EL (cell line): ENCODE measurements at places on chromosomes 16 and 17.

DNA sequence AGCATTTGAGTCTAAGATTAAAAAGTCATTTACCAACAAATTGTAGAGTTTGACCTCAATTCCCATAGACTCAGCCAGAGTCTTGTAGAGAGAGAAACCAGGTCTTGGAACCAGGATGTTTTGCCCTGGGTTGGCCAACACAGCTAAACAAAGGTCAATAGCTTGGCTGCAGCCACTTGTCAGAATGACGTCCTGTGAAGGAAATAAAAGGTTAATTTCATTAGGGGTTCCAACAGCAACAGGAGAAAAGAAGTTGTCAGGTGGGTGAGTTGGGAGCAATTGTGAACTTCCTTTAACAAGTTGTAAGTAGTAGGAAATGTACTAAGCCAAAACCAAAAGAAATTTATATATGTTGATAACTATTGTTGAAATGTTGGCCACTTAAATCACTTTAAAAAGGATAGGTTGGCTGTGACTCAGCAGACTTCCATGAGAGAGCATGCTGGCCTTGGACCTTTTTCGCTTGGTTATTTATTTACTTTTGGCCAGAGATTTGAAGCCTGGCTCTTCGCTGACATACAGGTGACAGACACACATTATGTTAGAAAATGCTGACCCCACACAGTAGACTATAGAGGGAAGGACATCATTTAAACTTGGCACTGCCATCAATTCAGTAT lies 4.3 kb downstream of the TAT start:
- no peak for DNase-seq

GRCh38 chr16:9378876-9379275 lies 287.4 kb downstream of the HAPSTR1 start:
- no peak for DNase-seq

DNA sequence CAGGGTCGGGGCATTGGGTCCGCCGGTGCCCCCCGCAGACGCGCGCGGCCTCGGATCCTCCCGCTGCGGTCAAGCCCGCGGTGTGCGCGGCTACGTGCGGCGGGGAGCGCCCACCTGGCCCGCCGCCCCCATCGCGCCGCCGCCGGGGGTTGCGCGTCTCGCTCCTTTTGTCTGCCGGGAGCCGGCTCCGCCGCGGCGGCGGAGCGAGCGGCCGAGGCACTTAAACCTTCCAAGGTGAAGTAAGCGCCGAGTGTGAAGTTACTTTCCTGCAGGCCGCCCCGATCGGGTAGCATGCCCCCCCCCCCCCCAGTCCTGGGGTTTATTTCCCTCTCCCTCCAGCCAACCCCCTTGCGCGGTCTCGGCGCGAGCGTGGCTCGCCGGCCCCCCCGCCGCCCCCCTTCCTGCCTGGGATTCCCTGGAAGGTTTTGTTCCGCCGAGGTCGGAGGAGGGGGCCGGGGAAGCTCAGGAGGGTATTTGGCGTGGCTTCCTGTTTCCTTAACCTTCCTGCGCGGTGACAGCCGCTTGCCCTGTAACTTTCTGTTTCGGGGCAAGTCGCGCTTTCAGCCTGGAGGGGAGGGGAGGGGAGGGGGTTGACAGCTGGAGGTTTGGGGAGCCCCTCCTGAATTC lies 56.6 kb upstream of the GSE1 start:
- peak; percentile 58 for DNase-seq

GRCh38 chr17:76384987-76385891 lies 830 bp downstream of the SPHK1 start:
- peak; percentile 87 for DNase-seq

GRCh38 chr17:27523712-27524111 lies 67.5 kb downstream of the KSR1 start:
- DNase-seq = no peak

DNA sequence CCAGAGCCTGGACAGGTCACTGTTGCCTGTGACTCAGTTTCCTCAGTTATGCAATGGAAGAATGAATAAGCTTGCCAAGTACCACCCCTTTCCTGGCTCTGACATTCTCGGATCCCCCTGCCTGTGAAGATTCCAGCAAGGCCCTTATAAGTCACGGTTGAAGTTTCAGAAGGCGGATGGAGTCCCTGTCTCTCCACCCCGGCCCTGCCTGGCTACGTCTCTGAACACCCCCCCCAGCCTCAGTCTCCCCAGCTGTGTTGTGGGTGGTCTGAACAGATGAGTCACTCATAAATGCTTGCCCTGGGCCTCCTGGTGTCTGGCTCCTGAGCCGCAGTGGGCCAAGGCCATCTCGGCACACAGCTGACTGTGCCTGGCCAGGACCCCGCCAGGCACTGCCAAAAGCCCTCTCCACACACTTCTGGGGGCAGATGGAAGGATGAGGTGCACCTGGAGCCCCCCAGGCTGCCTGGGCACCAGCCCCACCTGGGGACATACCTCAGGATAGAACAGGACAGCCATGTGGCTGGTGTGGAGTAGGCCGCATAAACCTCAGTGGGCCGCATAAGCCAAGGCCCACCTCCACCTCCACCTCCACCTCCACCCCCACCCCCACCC lies 15.4 kb downstream of the VASN start:
- DNase-seq = no peak

DNA sequence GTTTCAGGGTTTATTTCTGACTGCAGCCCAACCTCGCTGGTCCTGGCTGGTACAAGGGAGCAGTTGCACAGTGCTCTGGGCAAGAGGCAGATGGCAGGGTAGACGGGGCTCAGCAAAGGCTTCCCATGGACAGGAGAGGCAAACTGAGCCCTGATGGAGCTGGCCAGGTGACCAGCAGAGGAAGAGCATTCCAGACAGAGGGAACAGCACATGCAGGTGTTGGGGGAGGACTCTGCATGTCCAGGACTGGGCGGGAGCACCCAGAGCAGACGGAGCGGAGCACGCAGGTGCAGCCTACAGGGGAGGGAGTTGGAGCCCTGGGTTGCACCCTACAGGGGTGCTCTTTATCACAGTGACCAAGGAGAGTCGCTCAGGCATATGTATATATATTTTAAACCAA lies 285.3 kb downstream of the FOXL1 start:
- no peak for DNase-seq

DNA sequence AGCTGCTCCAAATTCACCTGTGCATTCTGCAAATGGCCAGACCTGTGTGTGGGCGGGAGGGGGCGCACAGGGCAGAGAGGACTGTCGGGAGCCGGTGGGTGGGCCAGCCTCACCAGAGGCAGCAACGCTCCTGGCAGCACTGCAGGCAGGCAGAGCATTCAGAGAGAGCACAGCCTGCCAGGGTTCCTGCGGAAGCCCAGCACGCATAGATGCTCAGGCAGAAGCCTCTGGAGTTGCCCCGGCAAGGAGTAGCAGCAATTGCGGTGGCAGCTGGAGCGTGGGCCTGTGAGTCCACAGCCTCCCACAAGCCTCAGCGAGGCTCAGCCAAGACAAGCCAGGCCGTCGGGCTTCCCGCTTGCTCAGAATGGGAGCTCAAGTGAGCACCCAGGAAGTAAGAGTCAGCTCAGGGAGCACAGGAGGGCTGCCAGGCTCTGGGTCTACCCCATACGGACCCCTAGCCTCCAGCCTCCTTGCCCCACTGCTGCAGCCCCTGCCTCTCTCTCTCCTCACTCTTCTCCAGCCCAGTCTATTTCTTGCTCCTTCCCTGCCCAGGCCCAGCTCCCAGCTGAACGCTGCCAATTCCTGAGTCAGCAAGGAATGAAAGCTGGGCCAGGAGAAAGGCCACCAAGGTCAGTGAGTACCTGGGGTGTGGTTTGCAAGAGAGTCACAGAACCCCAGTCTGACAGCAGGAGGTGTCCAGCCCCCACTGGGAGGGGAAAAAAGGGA lies 9.6 kb downstream of the EMC6 start:
- no peak for DNase-seq

GRCh38 chr17:77746896-77747554 lies 211.5 kb upstream of the TNRC6C start:
- no peak for DNase-seq

DNA sequence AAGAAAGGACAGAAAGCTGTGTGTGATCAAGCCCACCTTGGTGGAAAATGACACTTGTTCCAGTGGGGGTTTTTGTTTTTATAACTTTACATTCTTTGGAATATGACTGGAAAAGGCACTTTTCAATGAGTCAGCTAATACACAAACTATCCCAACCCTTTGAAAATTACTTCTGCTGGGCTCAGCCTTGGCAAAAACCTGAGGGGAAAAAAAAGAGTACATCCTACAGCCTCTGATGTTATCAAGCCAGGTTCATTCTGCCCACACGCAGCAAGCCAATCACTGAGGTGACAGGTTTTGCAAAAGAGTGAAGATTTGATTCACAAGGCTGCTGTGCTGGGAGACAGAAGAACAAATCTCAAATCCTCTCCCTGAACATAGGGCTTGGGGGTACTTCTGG lies 484.5 kb upstream of the ERCC4 start:
- no peak for DNase-seq

DNA sequence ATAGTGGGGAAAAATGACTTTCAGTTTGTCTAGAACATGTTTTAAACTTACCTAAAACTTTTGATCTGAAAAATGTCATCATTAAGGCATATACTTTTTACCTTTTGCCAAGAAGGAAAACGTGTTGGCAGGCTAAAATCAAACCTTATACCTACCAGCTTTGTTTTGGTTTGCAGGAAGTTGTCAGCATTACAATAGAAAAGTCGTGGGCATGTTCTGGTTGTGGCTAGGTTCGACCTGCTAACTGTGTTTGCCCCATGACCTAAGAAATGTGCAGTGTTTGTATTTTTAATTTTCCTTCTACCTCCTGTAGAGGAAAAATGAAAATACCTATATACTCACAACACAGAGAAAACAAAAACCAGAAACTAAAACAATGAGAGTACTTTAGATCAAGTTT lies 13.0 kb downstream of the SKAP1 start:
- DNase-seq = no peak

DNA sequence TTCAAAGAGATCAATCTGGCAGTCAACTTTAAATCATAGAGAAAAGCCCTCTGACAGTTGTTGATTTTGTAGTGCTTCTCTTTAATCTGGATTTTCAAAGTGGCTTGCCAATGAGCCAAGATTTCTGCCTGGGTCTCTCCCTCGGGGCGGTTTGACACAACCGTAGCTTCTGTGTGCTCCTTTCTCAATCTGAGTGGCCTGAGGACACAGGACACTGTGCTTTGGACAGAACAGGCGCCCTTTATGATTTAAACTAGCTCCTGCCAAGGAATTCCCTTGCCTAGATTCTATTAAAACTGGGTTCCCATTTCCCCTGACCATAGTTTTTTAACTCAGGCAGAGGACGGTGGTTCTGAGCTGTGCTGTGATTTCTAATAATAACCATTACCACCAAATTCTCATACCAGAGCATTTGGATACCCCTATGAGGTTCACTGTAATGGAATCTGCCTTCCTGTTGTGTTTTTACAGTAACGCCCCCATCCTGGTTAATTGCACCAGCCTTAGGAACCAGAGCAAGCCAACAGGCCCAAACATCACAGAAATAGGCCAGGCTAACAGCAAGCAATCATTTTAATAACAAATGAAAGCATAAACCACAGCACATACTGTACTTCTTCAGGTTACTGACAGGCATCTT lies 4.0 kb downstream of the ZFHX3 start:
- DNase-seq = peak; percentile 51
